Right cardiac atrium (tissue), 5 donors: ENCODE measurements at places on chromosomes 3 and 15. TPM values are rescaled to one million over a fixed set of nuclear protein-coding genes. Genes with fewer than 3 reads are reported as not detected.

GRCh38 chr15:61444585-61444984, 215.5 kb upstream of the RORA start:
- no peak for DNase-seq

GRCh38 chr3:81790117-81790516, 28.7 kb upstream of the GBE1 start:
- DNase-seq = no peak

DNA sequence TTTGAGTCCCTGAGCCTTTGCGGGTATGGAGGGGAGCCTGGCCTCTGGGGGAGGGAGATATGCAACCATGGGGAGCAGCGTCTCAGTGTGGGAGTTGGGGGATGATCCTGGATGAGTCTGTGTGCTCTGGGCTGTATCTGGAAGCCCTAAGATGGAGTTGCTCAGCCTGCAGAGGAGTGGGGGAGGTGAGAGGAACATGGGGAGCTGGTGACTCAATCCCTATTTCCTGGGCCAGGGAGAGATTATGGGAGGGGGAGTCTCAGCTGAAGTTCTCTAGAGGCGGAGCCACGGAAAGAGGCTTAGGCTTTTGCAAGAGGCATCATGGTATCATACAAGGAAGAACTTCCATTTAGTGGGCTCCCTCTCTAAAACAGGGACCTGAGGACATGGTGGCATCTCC, 59.5 kb upstream of the TMEM115 start:
- DNase-seq = no peak

DNA sequence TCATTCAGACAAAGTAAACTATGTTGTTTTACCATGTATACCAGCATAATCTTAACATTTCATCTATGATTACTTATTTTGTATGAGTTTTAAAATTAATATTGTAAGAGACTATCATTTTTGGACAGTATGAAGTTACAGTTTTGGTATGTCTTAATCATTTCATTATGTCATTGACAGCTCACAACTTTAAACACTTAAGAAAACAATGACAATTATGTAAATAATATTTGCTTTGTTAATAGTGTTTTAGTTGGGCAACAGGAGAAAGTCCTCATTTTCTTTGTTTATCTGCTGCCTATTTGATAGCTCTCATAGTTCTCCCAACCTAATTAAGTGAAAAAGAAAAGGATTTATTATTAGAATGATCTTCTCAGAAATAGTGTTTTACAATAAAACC, 80.2 kb downstream of the MEF2A start:
- DNase-seq = no peak

DNA sequence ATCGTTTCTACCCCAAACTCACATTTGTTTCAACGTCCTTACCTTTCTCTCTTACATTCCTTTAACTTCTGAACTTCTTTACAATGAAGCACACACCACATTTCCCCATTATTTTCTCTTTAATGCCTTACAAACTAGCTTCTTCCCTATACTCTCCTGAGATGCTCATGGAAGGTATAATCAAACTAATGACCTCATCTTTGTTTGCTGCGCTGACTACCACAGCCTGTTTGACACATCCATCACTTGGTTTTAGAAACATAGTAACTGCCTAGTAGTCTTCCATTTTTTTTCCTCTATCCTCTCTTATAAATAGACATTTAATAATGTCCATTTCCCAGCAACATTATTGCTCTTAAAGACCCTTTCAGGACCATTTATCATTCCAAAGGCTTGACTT, 230.5 kb upstream of the LRTM1 start:
- no peak for DNase-seq

- no peak for DNase-seq
Measured at GRCh38 chr15:69663441-69663840, 210.8 kb downstream of the RPLP1 start.

- no peak for DNase-seq
Measured at GRCh38 chr3:73687106-73688004, 62.6 kb upstream of the PDZRN3 start.

DNA sequence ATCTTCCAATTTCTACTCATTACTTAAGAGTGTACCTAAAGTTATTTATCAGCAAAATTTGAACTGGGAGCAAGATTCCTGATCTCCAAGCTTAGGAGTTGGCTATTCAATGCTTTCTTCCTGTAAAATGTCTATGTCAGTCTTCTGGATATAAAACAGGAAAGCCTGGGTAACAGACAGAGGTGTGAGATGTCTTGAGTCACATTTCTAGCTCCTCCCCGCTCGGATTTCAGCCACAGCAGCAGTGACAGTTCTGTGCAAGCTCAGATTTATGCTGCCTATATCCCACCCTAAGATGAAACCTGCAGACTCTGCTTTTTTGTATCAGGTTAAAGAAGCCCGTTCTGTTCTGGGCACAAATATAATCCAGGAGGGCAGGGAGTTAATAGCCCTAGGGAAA, 2.1 kb upstream of the ARMC8 start:
- no peak for DNase-seq

The CFAP100 gene
- not detected for polyA plus RNA-seq

DNA sequence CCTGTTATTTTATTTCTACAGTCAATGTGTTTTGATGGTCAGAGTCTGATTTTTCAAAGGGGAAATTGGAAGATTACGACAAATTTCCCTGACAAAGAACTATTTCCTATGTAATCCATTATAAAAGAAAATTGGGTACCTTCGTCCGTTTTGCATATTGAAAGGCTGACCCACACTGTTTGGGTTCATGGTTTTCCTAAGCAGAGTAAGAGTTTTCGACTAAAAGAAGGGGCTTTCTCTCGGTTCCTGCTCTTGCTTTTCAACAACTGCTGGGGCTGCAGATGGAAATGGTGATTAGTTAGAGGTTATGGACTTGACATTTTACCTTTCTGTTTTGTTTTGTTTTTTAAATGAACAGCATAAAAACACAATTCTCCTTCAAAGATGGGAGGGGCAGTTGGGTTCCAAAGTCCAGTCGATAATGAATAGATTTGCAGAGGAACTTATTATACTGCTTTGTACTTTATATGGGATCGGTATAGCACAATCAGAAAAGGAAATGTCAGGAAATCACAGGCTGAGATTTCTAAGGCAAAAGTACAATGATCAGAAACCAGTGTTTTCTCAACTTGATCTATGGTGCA, 978 bp downstream of the KCNMB2 start:
- no peak for DNase-seq

DNA sequence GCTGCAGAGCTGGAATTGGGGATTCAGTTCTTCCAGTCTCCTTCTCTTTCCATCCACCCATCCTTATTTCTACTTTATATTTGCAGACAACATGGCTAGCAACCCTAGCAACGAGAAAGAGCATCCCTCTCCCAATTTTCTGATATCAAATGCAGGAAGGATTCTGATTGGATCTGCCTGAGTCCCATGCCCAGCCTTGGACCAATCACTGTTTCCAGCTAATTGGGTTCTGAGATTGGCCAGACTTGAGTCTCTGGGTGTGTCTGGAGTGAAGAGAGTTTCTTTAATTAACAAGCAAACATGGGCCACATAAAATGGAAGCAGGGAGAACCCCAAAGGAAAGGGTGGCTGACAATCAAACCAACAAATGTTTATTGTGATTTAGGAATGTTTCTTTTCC, 60.6 kb downstream of the TMEM39A start:
- no peak for DNase-seq

DNA sequence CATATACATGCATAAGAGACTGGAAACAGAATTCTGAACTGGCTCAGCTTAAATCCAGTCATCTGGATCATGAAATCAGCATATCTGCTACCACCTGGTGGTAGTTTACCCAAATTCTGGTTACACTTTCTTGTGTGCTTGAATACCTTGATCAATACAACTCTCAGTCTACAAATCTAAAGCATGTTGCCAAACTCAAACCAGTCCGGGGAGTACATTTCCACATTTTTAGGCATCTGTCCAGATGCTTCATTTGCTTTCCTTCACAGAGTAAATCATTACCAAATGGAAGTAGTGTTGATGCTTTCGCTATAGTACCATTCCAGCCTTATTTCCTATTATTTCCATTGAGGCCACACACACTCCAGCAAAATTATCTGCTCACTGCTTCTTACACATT, 126.4 kb downstream of the P2RY1 start:
- DNase-seq = no peak

DNA sequence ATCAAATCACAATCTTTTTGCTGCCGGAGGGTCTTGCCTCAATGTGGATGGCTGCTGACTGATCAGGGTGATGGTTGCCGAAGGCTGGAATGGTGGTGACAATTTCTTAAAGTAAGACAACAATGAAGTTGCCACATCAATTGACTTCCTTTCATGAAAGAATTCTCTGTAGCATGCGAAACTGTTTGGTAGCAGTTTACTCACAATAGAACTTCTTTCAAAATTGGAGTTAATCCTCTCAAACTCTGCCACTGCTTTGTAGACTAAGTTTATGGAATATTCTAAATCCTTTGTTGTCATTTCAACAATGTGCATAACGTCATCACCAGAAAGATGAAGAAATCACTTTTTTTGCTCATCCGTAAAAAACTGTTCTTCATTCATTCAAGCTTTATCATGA, 65.8 kb downstream of the B3GNT5 start:
- DNase-seq = no peak

The KY gene
- 0.81 TPM for polyA plus RNA-seq

The CHRNA7 gene
- 1.8 TPM for polyA plus RNA-seq

The CD96 gene
- polyA plus RNA-seq = 0.16 TPM

DNA sequence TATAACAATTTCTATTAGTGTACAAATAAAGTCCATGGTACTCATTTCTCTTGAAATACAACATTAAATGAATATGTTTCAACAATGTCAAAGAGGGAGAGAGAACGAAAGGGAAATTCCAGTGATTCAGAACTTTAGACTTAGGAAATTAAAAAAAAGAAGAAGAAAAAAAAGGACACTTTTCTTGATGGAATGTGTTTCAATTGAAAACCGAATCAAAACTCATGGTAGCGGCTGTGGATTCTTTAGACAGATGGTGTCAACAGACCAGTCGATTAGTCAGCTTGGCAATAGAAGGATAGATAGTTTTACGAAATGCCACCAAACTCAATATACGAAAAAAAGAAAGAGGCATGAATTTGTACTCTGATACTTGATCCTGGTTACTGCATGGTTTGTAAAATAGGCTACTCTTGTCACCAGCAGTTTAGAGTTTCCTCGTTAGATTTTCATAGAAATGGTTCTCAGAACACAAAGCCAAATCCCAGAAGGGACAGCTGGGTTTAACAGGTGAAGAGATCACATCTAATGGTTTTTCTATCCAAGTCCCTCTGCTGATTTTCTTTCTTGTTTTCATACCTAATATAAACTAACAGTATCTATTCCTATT, 793.5 kb downstream of the ROBO1 start:
- no peak for DNase-seq

The MAGEL2 gene
- 0.02 TPM for polyA plus RNA-seq

- DNase-seq = no peak
Measured at GRCh38 chr15:66004618-66005262, 135.4 kb downstream of the RAB11A start.

The FANCD2OS gene
- polyA plus RNA-seq = not detected

DNA sequence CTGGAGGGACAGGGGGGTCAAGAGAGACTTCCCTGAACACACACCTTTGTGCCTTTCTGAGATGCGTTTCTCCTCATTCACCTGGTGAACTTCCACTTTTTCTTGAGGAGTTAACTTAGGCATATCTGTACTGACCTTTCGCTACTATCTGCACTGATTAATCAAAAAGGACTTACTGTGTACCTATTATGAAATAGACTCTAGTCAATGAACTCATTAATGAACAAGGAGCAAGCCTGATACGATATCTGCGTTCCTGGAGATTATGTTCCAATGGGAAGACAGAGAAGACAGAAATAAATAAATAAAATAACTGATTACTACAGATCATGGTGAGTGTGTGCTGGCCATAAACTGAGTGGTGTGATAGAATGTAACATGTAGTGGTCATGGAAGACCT, 157.2 kb upstream of the TBL1XR1 start:
- no peak for DNase-seq

DNA sequence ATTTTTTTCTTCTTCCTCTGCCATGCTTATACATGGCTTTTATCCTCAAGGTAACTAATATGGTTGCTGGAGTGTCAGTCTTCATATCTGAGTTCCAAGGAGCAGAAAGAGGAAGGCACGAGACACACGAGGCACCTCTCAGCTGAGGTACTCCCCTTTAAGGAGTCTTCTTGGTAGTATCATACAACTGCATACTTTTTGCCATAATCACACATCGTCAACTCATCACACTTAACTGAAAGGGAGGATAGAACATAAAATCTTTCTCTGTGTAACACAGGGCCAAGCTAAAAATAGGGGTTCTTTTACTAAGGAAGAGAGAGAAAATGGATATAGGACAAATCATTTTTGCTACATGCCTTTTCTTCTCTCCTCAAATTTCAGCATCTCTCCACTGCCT, 104.2 kb downstream of the OXSM start:
- DNase-seq = no peak

The KLF15 gene
- 36.2 TPM for polyA plus RNA-seq

- DNase-seq = peak; percentile 50
Measured at GRCh38 chr15:48954538-48954937, 9.2 kb downstream of the SHC4 start.

The ROBO2 gene
- polyA plus RNA-seq = 0.05 TPM

The DLL4 gene
- polyA plus RNA-seq = 7.2 TPM

The PLSCR5 gene
- polyA plus RNA-seq = not detected

- no peak for DNase-seq
Measured at GRCh38 chr15:27183201-27183600, 212.2 kb downstream of the GABRG3 start.

DNA sequence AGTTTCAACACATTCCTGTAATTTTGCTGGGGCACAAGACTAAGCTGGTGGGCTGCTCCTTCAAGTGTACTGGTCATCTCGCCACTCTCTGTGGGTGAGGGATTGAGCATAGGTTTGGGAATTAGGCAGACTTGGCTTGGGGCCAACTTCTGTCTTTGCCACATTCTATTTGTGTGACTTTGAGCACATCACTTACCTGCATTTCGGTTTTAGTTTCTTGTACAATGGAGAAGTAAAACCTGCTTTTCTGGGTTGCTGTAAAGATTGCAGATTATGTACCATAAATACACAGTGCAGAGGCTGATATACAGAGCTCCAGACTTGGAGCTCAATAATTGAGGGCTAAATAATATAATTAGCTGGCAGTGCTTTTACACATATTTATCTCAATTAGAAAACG, 162.1 kb downstream of the C3orf38 start:
- no peak for DNase-seq

DNA sequence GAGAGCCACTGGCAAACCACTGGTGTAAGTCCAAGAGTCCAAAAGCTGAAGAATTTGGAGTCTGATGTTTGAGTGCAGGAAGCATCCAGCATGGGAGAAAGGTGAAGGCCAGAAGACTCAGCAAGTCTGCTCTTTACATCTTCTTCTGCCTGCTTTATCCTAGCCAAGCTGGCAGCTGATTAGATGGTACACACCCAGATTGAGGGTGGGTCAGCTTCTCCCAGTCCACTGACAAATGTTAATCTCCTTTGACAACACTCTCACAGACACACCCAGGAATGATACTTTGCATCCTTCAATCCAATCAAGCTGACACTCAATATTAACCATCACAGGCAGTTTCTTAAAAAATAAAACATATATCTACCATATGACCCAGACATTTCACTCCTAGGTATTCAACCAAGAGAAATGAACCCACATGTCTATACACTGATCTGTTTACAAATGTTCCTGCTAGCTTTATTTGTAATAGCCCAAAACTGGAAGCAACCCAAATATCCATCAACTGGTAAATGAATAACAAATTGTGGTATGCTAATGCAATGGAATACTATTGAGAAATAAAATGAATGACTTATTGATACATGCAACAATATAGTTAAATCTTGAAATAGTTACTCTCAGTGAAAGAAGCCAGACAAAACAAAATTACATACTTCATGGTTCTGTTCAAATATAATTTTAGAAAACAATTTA, 373.8 kb downstream of the ZNF385D start:
- no peak for DNase-seq

- no peak for DNase-seq
Measured at GRCh38 chr3:133138017-133138416, 99.8 kb downstream of the TMEM108 start.

GRCh38 chr3:1056744-1057143, 36.1 kb upstream of the CNTN6 start:
- no peak for DNase-seq
